Transverse colon (tissue), 4 donors: ENCODE measurements at places on chromosomes 16 and 17. TPM values are rescaled to one million over a fixed set of nuclear protein-coding genes. Genes with fewer than 3 reads are reported as not detected.

- H3K4me3 ChIP-seq = no peak overlapping the region
- H3K4me1 ChIP-seq = peaks cover 11% of the 10 kb centered on the region
- no peak for DNase-seq
Measured at GRCh38 chr17:27578718-27579085, 52.3 kb upstream of the LGALS9 start.

DNA sequence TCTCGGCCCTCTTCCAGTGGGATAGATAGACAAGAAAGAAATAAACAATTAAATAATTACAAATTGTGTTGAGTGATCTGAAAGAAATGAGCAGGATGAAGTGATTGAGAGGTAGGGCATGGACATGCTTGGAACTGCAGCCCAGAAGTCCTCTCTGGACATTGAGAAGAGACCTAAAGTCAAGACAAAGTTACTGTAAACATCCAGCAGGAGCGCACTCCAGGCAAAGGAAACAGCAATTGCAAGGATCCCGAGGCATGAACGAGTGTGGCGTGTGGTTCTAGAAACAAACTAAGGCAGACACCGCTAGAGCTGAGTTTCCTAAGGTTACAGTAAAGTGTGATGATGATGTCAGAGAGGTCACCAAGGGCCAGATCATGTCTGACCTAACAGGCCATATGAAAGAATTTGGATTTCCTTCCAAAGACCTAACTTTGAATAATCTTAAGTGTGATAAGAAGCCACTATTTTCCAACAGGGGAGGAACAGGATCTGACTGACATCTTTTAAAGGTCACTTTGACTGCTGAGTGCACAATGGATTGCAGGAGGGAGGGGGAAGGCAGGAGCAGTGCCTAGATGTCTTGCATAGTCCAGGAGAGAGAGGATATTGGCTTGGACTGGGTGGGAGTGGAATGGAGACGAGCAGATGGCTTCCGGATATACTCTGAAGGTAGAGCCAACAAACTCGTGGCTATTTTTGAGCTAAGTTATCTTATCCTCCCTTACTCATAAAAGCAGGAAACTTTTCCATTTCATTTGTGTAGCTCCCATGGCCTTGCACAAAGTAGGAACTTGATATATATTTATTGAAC is 19.0 kb downstream of the ABCC12 start:
- H3K27me3 ChIP-seq = no peaks in the 10 kb centered on the region
- H3K4me1 ChIP-seq = no peaks in the 10 kb centered on the region
- no peak for DNase-seq
- H3K27ac ChIP-seq = no peak overlapping the region
- no peaks in the 10 kb centered on the region for H3K36me3 ChIP-seq
- no peak overlapping the region for H3K4me3 ChIP-seq

- DNase-seq = no peak
- H3K27ac ChIP-seq = no peak overlapping the region
- H3K4me1 ChIP-seq = no peaks in the 10 kb centered on the region
- no peak overlapping the region for H3K4me3 ChIP-seq
Measured at GRCh38 chr17:42841975-42842685, 2.2 kb upstream of the AOC2 start.

GRCh38 chr17:59299400-59300092 is 31.9 kb upstream of the YPEL2 start:
- H3K4me1 ChIP-seq = no peaks in the 10 kb centered on the region
- no peaks in the 10 kb centered on the region for H3K27me3 ChIP-seq
- H3K36me3 ChIP-seq = no peaks in the 10 kb centered on the region
- no peak overlapping the region for H3K4me3 ChIP-seq

DNA sequence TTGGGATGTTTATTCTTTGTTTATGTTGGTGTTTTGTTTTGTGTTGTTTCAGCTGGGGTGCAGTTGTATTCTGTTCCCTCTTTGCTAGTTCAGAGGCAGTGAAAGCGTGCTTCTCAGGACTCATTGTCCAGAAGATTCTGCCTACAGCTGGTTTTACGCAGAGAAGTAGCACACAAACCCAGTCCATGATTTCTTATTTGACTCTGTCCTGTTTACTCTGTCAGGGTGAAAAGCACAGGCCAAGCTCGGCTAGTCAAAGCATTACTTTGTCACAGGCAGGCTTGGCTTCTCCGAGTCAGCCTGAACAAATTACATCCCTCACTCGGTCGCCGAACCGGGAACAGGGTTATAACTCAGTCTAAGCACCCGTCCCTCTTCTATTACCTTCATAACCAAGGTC is 435.0 kb downstream of the MAF start:
- no peak for DNase-seq
- H3K27me3 ChIP-seq = no peaks in the 10 kb centered on the region
- H3K27ac ChIP-seq = no peak overlapping the region

GRCh38 chr17:74020522-74020921 is 183.0 kb upstream of the RPL38 start:
- H3K4me3 ChIP-seq = no peak overlapping the region
- no peak for DNase-seq
- no peaks in the 10 kb centered on the region for H3K36me3 ChIP-seq
- H3K27ac ChIP-seq = no peak overlapping the region

- H3K4me3 ChIP-seq = no peak overlapping the region
- no peak overlapping the region for H3K27ac ChIP-seq
Measured at GRCh38 chr16:85402910-85403692, 210.0 kb upstream of the GSE1 start.

DNA sequence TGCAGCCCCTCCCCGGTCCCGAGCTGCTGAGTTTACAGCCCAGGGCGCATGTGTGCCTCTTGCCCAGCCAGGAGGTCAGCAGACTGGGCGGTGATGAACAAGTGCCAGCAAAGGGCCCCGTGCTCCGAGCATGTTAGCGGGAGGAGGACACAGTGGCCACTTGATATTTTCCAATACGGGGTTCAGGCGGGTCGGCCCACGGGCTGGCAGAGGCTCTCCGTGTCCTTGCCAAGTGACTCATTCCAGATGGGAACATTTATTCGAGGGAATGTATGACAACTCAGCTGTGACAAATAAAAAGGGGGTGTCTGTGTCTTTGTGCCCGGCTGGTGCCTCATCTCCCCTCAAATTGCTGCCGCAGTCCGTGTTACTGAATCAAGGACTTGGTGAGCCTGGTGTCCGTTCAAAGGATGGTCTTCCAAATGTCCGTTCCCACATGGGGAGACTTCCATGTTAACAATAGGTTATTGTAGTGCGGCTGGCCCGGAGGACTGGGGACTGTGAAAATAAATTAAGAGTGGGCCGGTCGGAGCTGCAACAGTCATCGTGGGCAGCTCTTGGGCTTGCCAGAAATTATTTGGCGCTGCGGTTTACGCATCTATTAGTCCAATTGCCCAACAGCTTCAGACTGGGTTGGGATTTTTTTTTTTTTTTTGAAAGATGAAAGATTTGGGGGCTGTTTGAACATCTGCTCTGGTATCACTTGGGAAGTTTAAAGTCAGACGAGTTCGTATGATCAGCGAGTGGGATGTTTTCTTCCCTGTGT is 174.0 kb upstream of the CIBAR2 start:
- DNase-seq = no peak
- peaks cover 3% of the 10 kb centered on the region for H3K4me1 ChIP-seq
- H3K4me3 ChIP-seq = no peak overlapping the region
- H3K27ac ChIP-seq = peak overlapping the region; percentile 62
- H3K27me3 ChIP-seq = no peaks in the 10 kb centered on the region
- H3K36me3 ChIP-seq = no peaks in the 10 kb centered on the region

DNA sequence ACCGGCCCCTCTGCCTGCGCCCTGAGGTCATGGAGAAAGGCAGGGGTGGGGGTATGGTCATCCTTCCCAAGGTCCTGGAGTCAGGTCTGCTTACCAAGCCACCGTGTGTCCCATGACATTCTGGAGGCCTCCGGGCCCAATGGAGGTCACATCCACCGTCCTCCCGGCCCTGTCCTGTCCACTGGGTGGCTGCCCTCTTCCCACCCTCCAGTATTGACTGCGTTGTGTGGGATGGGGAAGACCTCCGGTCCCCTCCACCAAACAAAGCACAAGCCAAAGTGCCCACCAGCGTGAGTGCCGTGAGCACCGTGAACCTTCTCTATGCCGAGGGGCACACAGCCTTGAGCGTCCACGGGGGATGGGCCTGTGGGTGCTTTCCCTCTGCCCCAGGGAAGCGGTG is 37.2 kb downstream of the LMF1 start:
- no peaks in the 10 kb centered on the region for H3K36me3 ChIP-seq
- H3K27ac ChIP-seq = no peak overlapping the region
- H3K27me3 ChIP-seq = no peaks in the 10 kb centered on the region
- H3K4me3 ChIP-seq = no peak overlapping the region
- H3K4me1 ChIP-seq = no peaks in the 10 kb centered on the region

DNA sequence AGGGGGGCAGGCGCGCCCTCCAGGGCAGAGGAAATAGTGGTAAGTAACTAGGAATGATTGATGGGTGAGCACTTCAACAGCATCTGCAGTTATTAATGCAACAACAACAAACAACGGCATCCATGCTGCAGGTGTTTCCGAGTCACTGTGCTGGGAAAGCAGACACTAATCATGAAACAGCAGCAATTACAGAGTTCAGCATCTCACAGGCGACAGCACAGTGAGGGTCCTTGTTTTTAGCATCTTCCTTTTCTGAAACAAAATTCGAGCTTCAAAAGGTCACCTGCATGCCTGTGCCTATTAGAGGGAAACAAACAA is 191.9 kb downstream of the SLC39A11 start:
- H3K27me3 ChIP-seq = no peaks in the 10 kb centered on the region
- H3K36me3 ChIP-seq = no peaks in the 10 kb centered on the region
- no peak for DNase-seq
- no peak overlapping the region for H3K4me3 ChIP-seq
- no peak overlapping the region for H3K27ac ChIP-seq

GRCh38 chr17:28256370-28256769 is 62.6 kb upstream of the TMEM97 start:
- DNase-seq = no peak
- H3K36me3 ChIP-seq = no peaks in the 10 kb centered on the region
- H3K27ac ChIP-seq = no peak overlapping the region
- no peak overlapping the region for H3K4me3 ChIP-seq
- peaks cover 3% of the 10 kb centered on the region for H3K4me1 ChIP-seq
- H3K27me3 ChIP-seq = peaks cover 9% of the 10 kb centered on the region

- peaks cover 39% of the 10 kb centered on the region for H3K4me1 ChIP-seq
- H3K4me3 ChIP-seq = peak overlapping the region; percentile 14
- DNase-seq = peak; percentile 27
- H3K27me3 ChIP-seq = no peaks in the 10 kb centered on the region
Measured at GRCh38 chr16:2090481-2090776, 42.6 kb downstream of the TSC2 start.

DNA sequence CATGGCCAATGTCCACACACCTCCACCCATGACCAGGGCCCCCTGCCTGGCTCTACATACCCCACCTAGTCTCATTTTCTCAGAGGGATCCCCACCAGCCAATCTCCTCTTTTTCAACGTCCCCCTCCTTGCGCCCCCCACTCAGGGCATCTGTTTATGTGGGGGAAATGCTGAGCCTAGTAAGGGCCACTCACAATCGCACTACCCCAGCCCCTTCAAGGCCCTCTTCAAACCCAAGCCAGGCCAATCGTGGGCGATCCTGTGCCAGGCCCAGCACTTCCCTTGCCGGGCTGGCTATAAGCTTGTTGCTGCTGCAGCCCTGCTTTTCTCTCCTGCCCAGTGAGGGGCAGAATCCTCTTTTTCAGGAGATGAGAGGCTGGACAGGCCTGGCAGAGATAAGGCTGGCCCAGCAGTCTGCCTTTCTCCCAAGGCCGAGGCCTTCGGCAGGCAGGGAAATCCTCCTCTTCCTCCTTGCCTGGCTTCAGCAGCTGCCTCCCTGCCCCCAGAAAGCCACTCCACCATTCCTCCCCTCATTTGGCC is 16.1 kb downstream of the HSD11B2 start:
- no peaks in the 10 kb centered on the region for H3K27me3 ChIP-seq
- DNase-seq = no peak
- no peak overlapping the region for H3K4me3 ChIP-seq
- peaks cover 93% of the 10 kb centered on the region for H3K4me1 ChIP-seq
- peak overlapping the region; percentile 87 for H3K27ac ChIP-seq
- H3K36me3 ChIP-seq = no peaks in the 10 kb centered on the region

DNA sequence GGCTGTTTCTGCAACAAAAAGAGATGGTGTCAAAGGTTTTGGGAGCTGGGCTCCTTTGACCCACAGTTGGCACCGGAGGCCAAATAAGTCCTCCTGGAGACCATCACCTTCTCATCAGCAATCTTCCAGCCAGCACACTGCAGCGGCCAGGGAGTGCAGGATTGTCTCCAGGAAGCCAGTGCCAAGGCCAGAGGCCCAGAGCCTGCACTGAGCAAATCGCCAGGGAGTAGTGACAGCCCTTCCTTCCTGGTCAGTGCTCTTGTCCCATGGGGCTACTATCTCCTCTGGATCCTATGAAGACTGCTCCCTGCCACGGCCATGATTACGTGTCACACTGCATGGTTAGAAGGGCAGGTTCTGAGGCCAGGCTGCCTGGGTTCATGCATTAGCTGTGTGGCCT is 134.3 kb upstream of the CRHR1 start:
- peaks cover 24% of the 10 kb centered on the region for H3K27me3 ChIP-seq
- no peak overlapping the region for H3K4me3 ChIP-seq
- H3K36me3 ChIP-seq = no peaks in the 10 kb centered on the region
- no peaks in the 10 kb centered on the region for H3K4me1 ChIP-seq
- H3K27ac ChIP-seq = no peak overlapping the region
- DNase-seq = no peak

DNA sequence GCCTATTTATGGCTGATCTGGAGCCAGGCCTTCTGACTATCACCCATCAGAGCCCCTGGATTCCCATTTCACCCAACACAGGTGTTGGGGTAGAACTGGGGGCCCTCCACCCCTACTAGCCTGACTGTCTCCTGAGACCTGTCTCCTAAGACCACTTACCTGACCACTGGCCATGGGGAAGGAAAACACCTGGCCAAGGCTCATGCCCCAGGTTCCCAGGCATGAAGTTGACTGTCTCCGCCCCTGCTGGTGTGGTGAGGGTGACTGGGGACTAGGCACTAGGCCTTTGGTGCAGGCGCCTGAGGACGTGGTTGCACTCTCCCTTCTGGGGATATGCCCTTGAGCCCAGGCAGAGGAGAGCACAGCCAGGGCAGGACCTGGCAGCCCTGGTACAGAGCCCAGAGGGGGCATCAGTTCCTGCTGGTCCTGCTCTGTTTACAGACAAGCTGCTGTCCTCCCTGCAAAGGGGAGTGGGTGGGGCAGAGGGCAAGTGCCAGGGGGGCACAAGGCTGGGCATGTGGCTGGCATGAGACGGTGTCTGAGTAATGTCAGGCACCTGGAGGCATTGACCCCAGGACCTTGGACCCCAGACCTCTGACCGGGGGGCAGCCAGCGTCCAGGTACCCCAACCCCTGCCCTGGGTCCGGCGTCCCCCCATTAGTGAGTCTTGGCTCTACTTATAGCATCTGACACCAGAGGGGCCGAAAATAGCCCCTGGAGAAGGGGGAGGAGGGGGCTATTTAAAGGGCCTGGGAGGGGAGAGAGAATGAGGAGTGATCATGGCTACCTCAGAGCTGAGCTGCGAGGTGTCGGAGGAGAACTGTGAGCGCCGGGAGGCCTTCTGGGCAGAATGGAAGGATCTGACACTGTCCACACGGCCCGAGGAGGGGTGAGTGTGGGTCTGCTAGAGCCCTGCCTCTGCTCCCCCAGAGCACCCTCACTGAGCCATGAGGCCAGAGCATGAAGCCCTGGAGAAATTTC is at the start of gene TCAP:
Gene TCAP (plus strand): TSS at position 769 of the 981 bp plus-strand sequence. CDS start 11 bp downstream, at position 780.
- no peaks in the 10 kb centered on the region for H3K36me3 ChIP-seq
- H3K27me3 ChIP-seq = peaks cover 43% of the 10 kb centered on the region
- H3K4me1 ChIP-seq = peaks cover 58% of the 10 kb centered on the region
- H3K27ac ChIP-seq = no peak within 1 kb of the TSS
- no peak for DNase-seq

The C16orf74 gene
- total RNA-seq = not detected

The HEATR9 gene
- not detected for total RNA-seq

The ZNF771 gene
- total RNA-seq = 19.7 TPM

The CDRT4 gene
- total RNA-seq = 2.2 TPM

The CLTC gene
- total RNA-seq = 283 TPM

The ADAT1 gene
- 52.6 TPM for total RNA-seq

The COIL gene
- 1.5 TPM for total RNA-seq

The PRKAR1A gene
- total RNA-seq = 223 TPM

The SCGB1C2 gene
- total RNA-seq = not detected

The VASN gene
- 3.4 TPM for total RNA-seq

The ABHD15 gene
- total RNA-seq = 38.0 TPM
